NCI-H2227 treated with DMSO at 0.1 percent for 48 hours (cell line): ENCODE measurements at places on chromosomes 1 and 21.

- no peak for DNase-seq
Measured at GRCh38 chr1:247919952-247920351, at the start of gene OR2T8. Gene OR2T8, plus strand, starts transcription at chr1:247920252. Its CDS starts 766 bp downstream, at chr1:247921018.

DNA sequence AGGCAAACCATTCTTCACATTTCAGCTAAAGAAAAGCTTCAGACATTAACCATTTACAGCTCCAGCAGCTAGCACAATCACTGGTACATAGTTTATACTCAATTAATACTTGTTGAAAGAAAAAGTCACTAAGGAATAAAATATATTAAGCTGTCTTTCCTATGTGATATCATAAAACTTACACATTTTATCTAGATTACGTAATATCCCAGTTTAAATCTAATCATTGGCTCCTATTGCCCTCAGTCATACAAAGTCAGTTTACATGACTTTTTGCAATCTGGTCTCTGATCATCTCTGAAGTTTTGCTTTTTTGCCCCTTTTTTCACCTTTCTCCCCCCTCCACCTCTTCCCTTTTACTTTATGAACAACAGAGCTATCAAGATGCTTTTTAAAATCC is 8.5 kb upstream of the PRRC2C start:
- no peak for DNase-seq

- DNase-seq: no peak
Measured at GRCh38 chr1:162009501-162010174, 14.0 kb downstream of the OLFML2B start.

- DNase-seq: no peak
Measured at GRCh38 chr1:181131255-181131941, 42.9 kb downstream of the IER5 start.

- no peak for DNase-seq
Measured at GRCh38 chr1:41633764-41634163, 149.3 kb upstream of the EDN2 start.

DNA sequence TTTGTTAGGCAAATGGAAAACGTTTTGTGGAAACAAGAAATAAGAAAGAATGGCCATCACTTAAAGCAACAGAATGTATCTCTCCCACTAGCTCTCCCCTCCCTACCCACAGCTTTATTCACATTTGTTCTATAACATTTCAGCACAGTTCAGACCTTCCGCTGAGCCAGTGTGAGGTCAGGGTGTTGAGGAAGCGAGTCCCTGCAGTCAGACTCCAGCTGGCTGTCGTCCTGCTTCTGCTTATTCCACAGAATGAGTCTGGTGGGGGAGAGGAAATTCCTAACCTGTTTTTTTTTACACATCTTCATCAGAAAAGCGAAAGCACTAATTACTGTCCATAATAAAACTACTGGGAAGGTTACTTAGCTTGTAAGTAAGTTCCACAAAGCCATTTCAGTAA is 39.0 kb downstream of the MRPL39 start:
- no peak for DNase-seq

- peak; percentile 31 for DNase-seq
Measured at GRCh38 chr1:89104687-89105086, 21.2 kb downstream of the GBP2 start.

GRCh38 chr1:213399695-213400094 is 348.7 kb downstream of the RPS6KC1 start:
- peak; percentile 3 for DNase-seq

DNA sequence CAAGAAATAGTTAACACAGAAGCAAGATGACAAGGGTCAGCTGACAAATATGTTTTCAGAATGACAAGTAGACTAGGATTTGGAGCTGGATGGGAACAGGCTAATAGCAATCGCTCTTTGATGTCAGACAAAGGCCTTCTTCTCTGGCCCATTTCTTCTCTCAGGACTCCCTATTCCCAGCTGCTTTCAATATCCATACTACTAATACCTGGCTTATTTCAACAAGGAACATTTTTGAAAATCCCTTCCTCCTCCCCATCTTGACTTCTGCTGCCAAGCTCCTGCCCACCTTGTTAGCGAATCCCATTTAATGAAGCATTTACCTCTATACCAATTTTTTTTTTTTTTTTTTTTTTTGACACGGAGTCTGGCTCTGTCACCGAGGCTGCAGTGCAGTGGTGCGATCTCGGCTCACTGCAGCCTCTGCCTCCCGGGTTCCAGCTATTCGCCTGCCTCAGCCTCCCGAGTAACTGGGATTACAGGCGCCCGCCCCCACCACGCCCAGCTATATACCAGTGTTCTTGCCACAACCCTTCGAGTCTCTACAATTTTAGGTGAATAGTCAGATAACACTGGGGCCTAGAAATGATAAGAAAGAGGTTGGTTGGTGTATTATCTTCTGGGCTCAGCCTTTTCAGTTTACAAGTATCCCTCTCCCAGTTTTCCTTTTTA is 68.4 kb downstream of the MACF1 start:
- DNase-seq: no peak

- no peak for DNase-seq
Measured at GRCh38 chr21:46253610-46254124, 25.1 kb upstream of the LSS start.

DNA sequence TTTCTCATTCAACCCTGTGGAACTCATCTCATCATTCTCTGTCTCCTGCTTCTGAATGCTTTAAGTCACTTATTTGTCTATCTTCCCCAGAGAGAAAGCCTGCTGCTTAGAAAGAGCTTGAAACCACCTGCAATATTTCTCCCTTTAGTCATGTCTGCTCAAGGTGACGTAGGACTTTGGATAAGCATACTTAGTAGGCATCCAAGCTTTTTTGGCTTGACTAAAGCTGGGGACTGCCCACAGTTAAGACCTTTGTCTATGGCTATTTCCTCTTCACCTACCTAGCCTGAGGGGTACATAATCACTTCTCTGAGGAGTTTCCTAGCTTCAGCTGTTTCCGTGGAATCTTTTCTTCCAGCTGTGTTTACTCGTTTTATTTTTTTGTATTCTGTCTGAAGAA is 665.8 kb upstream of the CAMK1G start:
- DNase-seq: no peak

DNA sequence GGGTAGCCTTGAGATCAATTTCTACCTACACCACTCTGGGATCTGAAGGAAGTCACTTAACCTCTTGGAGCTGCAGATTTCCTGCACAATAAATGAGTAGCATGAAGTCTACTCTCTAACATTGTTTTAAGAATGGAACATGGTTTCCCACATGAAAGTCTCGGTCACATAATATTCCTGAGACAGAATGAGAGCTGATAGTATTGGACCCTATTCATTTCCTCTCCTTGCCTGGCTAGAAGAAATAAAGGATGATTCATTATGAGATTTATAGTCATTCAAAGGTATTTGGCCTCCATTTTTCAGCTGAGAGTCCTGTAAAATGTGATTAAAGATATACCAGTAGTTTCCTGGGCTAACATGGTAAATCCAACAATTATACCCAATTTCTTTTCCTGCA is 56.7 kb downstream of the ARHGAP29 start:
- no peak for DNase-seq

DNA sequence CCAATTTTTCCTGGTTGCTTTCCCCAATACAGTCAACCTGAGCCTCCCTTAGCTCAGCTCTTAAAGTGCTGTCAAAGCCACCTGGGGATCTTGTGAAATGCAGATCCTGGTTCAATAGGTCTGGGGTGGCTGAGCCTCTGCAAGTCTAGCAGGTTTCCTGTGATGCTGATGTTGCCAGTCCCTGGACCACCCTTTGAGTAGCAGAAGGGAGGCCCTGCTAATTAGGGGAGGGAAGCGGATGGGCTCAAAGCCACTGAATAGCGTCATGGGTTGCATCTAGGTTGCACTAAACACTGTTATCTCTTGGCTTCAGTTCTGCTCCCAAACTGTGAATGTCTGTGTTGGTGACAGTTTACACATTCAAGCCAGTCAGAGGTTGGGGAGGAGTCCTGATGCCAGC is 127.2 kb downstream of the KAZN start:
- no peak for DNase-seq
